Peyer's patch (tissue), 4 donors: ENCODE measurements at places on chromosomes 4 and X. TPM values are rescaled to one million over a fixed set of nuclear protein-coding genes. Genes with fewer than 3 reads are reported as not detected.

DNA sequence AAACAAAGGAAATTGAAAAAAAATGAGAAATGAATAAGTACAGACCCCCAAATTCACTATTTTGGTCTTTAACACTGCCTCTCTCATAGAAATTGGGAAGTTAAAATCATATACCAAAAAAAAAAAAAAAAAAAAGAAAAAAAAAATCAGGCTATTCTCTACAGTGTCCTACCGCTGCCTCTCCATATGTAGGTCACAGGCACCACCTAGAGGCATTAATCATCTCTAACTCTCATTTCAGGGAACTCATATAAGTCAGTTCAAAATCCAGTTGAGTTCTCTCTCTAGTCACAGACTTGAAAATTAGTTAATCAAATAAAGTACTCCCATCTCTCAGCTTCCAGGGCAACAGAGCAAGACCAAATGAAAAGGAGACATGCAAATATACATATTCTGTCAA, 47.9 kb downstream of the COX18 start:
- DNase-seq: no peak

Gene NCAPG
- total RNA-seq: 21.5 TPM

DNA sequence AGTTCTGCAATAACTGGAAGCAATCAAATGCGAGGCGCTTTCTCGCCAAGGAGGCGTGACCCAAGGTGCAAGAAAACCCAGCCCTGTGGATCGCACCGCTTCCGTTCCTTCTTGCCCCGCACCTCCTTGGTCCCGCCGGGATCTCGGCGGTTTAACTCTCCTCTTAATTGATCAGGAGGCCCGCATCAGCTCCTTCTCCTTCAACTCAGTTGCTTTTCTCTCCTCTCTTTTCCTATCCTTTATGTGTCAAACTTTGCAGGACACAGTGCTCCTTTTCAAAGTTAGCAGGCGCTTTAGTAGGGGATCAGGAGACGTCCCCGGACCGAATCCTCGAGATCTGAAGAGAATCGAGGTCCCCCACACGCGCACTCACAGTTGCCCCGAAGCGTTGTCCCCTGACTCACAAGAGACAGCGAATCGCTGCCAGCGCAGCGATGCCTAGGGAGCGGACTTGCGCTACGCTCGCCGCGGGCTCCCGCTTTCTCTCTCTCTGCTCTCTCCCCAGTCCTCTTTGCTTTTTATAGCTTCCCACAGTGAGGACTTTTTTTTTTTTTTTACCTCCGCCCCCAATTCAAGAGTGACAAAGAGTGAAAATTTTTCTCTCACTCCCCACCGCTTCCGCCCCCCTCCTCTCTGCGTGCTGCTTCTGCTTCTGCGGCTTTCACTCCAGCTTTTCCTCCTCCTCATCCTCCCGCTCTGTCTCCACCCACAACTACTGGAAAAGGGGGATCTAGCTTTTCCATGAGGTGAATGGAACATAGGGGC, at the start of gene DKK2:
Gene DKK2 (minus strand): TSS at position 495 of the 765 bp plus-strand sequence. CDS start 722 bp downstream, outside the sequence.
- peak; percentile 46 for DNase-seq

- DNase-seq: no peak
Observed at GRCh38 chrX:134718966-134719317, 60.7 kb upstream of the PLAC1 start.

- no peak for DNase-seq
Observed at GRCh38 chrX:150092549-150092948, 154.3 kb upstream of the EOLA2 start.

Gene ZFYVE28
- 153 TPM for total RNA-seq

GRCh38 chr4:127601029-127601428, 31.7 kb upstream of the INTU start:
- no peak for DNase-seq

DNA sequence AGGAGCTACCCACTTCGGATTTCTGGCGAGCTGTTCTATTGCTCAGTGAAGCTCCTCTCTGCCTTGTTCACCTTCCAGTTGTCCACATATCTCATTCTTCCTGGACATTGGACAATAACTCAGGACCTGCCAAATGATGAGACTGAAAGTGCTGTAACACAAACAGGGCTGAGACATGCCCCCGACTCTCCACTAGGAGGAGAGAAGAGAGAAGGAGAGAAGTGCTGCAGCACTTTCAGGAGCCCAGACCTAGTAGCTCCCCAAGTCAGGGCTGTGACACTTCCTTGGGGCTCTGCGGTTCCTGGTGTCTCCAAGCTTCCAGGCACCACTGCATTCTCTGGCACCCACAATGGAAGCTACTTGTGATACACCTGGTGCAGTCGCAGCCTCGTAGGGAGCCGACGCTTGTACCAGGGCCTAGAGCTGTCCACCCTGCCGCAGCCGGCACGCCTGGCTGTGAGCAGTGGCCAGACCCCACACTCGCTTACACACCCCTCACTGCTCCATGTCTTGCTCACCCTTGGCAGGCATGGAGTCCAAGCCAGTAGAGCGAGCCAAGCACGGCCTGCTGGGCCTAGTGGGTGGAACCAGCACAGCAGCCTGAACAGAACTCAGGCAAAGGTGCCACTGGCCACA, 234.9 kb downstream of the TECRL start:
- no peak for DNase-seq

DNA sequence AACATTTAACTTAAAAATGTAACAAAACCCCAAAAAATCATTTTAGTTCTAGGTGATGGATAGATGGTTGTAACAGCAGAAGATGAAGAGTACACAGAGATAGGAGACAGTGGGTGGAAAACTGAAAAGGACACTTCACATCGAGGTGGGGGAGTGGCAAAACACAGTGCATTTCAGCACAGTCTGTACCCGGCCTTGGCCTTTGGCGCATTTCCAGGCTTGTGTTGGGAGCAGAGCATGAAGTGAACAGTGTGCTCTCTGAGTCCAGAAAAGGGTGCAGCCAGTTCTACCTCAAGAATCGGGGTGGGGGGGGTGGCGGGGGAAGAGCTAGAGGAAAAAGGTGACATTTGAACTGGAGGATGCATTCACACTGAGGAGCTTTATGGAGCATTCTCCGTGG, 4.3 kb downstream of the TSPYL2 start:
- no peak for DNase-seq

DNA sequence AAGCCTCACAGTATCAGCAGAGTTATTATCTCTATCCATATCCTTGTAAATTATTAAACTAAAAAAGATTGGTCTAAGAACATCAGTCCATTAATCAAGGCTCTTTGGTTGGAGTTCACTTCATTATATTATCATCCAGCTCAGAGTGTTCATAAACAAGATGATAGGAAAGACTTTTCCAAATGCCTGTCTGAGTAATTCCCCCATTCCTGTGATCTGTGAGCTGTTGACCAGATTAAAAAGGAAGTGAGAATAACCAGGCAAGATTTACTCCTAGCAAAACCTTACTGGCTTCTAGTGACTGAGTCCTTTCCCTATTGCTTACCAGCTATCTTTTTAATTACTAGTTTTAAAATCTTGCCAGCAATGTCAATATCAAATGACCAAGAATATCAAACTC, 14.9 kb downstream of the PKD2 start:
- DNase-seq: no peak

DNA sequence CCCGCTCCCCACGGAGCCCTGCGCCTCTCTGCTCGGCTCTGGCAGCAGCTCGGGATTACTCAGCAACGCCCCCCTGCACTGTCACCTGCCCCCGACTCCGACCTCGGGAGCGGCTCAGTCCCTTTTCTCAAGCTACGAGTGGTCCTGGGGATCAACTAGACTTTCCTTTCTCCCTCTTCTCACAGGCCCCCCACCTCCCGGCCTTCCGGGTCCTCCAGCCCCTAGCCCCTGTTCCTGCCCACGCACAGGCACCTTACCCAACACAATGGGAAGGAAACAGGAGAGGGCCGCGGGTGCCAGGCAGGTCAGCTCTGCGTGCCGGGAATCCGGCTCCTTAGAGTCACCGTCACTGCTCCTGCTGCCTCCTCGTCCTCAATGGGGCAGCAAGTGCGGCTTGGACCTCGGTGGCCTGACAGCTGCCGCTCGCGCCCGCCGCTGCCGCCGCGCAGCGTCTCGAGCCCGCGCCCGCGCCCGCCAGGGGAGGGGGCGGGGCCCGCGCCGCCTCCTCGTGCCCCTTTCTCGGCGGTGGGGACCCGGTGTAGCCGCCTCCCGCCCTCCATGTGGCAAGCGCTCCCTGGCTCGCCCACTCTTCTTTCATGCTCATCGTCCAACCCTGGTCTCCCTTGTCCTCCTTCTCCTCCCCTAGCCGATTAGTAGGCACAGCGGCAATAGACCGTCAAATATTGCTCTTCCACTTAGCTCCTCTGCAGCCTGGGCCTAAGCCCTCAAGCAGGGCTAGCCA, at the start of gene RAB9B:
Gene RAB9B (minus strand): TSS at position 455 of the 742 bp plus-strand sequence. CDS start 6,473 bp downstream, outside the sequence.
- peak; percentile 56 for DNase-seq

Gene APLN
- total RNA-seq: 0.27 TPM

Gene CFAP299
- total RNA-seq: not detected

GRCh38 chr4:2094545-2094944, 35.4 kb downstream of the NAT8L start:
- no peak for DNase-seq

DNA sequence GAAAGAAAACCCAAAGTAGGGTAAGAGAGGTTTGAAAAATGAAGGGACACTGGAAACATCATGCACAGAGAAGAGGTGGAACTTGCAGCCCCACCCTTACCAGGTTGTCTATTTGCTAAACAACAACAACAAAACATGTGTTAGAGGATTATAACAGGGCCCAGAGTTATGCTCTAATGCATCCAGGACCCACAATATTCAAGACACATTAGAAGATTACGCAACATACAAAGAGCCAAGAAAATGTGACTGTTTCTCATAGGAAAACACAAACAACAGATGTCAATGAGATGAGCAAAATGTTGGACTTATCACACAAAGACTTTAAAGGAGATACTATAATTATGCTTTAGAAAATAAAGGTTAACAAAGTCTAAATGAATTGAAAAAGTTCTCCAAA, 128.5 kb downstream of the LRBA start:
- no peak for DNase-seq

DNA sequence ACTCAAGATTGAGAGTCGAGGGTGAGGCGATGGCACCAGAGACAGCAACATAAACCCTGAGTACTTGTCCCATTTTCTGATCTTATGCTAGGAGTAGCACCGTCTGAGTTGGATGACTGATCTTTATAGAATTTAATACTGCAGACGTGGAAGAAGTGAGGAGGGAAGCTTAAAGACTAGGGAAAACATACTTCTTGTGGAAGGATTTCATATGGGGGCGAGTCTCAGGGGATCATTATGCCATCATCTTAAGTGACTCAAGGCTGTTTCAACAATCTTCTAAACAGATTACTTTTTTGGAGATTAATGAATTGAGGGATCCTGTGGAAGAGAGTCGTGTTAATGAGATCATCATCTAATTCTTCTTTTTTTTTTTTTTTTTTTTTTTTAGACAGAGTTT, 17.2 kb upstream of the FAT1 start:
- no peak for DNase-seq

GRCh38 chrX:113412106-113412505, 571.5 kb upstream of the AMOT start:
- no peak for DNase-seq

Gene GPR143
- total RNA-seq: not detected

DNA sequence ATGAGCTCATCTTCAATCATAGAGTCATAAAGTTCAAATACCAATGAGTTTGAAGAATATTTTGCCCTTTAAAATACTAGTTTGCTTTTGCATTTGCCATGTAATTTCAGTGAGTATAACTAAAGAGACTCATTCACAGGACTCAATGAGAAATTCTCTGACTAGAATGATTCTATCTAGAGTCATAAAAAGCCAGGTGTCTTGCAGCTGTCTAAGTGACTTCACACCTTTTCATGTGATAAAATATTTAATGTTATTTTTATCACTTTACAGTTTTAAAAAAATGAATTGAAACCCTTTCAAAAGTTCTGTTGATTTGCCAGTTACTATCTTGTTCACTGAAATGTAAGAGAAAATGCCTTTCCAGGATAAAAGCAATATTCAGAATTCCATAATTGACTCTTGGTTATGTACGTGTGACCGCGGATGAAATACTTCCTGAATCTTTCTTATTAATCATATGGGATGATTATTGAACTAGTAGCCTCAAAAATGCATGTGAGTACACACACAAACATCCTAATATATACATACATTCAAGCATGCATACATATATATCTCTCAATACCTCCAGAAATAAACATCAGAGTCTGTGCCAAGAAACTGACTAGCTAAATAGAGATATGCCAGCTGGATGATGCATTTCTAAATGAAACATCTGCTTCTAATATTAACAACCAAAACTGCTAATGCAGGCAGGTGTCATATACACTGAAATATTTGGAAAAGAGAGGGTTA, 87.0 kb downstream of the GABRB1 start:
- no peak for DNase-seq

- DNase-seq: no peak
Observed at GRCh38 chrX:110204986-110205385, 112.9 kb downstream of the AMMECR1 start.

DNA sequence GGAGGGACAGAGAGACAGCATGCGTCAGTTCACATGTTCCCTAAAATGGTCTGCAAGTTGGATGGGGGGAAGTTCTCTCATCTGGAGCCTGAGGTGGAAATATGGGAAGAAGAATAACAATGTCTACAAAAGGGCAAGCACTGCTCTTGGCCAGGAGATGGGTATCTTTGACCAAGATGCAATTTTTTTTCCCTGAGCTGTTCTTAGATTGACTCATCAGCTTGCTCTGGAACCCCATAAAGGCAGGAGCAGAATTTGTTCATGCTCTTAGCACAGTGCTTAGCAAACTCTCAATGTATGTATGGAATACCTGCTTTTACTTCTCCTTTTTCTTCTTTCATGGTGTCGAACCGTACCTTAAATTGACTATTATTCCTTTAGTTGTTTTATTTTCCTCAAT, 90.5 kb upstream of the ZNF827 start:
- DNase-seq: no peak

GRCh38 chrX:38699696-38700095, 101.6 kb upstream of the MID1IP1 start:
- no peak for DNase-seq

- peak; percentile 87 for DNase-seq
Observed at GRCh38 chr4:82462415-82462831, 32.0 kb downstream of the ENOPH1 start.

- DNase-seq: no peak
Observed at GRCh38 chr4:93334003-93334402, 494.6 kb upstream of the ATOH1 start.
